ENCODE measurements at places on chromosomes 6 and 20.

DNA sequence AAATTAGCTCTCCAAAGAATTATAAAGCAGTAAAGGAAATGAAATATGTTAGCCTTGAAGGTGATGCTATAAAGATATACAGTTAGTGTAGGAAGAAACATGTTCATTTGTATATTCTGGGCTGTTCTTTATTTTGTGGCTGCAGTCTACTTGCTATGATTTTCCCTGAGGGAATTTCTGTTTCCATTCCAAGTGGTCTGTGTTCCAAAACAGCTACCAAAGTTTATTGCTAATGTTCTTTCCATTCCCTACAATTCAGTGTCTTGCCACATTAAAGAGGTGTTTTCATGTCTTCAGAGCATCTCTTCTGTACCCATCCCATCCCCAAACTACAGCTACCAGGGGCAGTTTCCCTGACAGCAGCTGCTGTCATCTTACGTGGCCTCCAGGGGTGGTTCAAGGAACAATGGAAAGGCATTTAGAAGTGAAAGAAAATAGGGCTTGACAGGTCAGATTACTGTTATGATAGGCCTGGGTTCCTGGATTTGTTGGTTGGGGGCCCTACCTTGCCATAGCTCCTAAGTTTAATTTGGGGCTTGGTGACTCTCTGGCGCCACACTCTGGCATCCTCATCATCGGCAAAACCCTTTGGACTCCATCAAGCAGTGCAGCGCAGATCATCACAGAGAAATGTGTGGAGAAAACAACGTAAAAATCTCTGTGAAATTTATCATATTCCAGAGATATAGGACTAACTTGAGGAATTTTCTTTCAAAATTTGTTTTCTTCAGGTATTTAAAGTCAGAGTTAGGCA, 33.8 kb upstream of the AIG1 start:
- peak; percentile 7 for DNase-seq

DNA sequence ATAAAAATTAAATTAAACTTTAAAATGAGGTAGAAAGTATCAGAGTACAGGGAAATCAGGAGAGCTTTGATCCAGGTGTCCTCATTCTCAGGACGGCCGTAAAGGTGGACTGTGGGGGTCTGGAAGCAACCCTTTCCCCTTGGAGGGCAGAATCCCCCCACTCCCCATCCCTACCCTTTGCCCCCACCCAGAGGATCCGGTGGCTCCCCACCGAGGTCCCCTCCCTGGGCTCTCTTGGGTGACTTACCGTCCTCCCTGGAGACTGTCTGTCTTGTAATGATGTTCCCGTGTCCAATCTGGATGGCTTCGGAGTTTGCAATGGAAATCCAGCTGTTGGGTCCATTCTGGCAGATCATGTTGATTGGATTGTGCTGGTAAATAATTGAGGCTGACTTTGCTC, 7.3 kb downstream of the ZBP1 start:
- DNase-seq, result no peak

- DNase-seq, result no peak
These were observed 397.5 kb upstream of the ARID1B start for GRCh38 chr6:156379392-156380289.

- DNase-seq, result no peak
These were observed 11.3 kb downstream of the DIDO1 start for GRCh38 chr20:62914970-62915457.

- no peak for DNase-seq
These were observed 179.2 kb upstream of the BMP2 start for GRCh38 chr20:6588296-6588695.

GRCh38 chr6:14272737-14273085, 155.1 kb downstream of the CD83 start:
- DNase-seq, result no peak

GRCh38 chr20:32539817-32540675, 45.1 kb downstream of the NOL4L start:
- no peak for DNase-seq

DNA sequence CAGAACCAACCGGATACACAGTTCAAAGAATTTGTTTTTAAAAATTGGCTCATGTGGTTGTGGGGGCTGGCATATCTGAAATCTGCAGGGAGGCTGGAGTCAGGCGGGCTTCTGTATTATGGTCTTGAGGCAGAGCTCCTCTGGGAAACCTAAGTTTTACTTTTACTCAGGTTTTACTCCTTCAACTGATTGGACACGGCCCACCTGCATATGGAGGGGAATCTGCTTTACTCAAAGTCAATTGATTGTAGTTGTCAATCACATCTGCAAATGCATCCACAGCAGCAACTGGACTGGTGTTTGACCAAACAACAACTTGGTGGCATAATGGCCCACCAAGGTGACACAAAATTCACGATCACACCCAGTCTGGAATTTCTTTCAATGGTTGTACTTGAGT, 103.4 kb downstream of the ERMARD start:
- DNase-seq, result no peak

DNA sequence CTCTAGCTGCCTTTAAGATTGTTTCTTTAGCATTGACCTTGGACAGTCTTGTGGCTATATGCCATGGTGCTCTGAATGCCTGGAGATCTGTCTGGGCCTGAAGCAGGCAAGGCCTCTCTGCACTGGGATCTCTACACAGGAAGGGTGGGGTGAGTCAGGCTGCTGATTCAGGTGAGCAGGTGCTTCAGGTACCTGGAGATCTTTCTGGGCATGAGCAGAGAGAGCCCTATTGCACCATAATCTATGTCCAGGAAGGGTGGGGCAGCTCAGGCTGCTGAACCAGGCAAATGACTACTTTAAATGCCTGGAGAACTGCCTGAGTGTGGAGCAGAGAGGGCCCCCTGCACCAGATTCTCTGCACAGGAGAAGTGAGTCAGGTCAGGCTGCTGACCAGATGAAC, 94.5 kb downstream of the TPBG start:
- DNase-seq, result no peak

DNA sequence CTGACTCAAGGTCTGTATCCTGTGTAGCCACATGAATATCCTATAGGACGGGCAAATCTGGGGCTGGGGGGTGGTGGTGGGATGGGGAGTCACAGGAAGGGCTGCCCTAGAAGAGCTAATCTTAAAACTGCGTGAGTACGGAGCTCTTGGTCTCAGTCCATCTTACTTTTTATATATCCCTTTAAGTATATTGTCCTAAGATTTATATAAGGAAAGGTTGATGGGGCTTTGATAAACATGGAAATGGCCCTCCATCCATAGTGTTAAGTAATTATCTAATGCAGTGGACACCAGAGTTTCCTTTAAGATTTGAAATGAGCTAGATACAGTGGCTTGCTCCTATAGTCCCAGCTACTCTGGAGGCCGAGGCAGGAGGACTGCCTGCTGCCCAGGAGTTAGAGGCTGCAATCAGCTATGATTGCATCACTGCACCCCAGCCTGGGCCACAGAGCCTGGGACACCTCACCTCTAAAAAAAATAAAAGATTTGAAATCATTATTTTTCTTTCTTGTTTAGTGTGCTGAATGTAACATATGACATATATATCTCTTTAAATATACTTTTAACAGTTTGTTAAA, 24.2 kb upstream of the DYNLRB1 start:
- no peak for DNase-seq

- DNase-seq, result no peak
These were observed 1.5 kb upstream of the IPCEF1 start for GRCh38 chr6:154358019-154358545.

DNA sequence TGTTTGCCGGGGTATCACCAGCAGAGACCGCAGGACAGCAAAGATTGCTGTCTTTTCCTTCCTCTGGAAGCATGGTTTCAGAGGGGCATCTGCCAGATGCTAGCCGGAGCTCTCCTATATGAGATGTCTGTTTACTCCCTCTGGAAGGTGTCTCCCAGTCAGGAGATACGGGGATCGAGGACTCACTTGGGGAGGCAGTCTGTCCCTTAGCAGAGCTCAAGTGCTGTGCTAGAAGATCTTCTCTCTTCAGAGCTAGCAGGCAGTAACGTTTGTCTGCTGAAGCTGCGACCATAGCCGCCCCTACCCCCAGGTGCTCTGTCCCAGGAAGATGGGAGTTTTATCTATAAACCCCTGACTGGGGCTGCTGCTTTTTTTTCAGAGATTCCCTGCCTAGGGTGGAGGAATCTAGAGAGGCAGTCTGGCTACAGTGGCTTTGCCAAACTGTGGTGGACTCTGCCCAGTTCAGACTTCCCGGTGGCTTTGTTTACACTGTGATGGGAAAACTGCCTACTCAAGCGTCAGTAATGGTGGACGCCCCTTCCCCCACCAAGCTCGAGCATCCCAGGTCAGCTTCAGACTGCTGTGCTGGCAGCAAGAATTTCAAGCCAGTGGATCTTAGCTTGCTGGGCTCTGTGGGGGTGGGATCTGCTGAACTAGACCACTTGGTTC, 133.0 kb upstream of the FLRT3 start:
- DNase-seq, result no peak

DNA sequence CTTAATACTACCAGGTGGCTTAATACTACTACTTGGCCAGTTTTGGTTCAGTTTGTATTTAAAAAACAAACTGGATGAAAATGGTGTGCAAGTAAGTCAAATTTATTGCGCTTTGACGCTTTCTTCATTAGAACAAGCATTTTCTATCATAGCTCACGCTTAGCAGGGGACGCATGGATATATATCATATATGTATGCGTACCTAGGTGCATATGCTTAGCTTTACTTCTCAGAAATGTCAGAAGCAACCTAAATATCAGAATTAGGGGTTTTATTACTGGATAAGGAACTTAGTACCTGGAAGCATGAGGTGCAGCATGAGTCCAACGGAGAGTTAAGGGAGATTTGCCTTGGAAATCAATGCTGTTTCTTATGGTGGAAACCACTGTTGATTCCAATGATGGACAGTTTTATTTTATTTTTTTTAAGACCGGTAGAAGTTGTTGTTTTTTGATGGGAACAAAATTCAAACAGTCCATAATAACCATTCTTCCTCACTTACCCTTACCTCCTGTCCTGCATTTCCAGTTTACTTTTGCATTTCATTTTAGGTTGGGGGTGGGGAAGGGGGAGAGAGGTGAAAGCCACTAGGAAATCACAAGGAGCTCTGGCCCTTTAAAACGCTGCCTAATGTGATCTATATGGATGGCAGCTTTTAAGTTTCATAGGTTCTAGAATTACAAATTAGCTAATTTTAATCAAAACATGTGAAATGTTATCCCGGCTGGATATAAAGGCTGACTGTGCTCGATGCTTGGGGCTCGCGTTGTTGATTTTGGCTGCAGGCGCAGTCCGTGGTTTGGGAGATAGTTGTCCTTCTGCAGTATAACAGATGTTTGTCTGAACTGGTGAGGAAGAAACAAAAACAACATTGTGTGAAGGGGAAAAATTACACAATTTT, 2.1 kb downstream of the SOBP start:
- no peak for DNase-seq

- no peak for DNase-seq
These were observed 579.9 kb downstream of the MMUT start for GRCh38 chr6:48883116-48883515.

- no peak for DNase-seq
These were observed 99.1 kb upstream of the PRDM1 start for GRCh38 chr6:105986998-105987397.

- DNase-seq, result no peak
These were observed 23.0 kb downstream of the LATS1 start for GRCh38 chr6:149694921-149695320.

DNA sequence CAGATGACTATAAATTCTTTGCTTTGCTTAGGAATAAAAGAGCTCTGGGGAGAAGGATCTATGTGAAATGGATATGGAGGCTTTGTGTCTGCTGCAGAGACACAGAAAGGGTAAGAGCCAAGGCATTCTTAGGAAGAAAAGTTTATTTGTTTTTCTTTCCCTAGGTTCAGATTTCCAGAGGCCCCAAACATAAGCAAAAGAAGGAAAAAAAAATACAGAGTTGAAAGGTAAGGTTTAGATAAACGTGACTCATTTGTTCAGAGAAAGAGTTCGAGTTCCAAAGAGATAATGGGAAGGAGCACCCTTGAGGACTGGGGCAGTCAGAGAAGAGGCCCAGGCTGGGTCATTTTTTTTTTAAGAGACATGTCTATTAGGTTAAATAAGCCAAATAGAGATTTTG, 27.4 kb upstream of the BMP5 start:
- no peak for DNase-seq

DNA sequence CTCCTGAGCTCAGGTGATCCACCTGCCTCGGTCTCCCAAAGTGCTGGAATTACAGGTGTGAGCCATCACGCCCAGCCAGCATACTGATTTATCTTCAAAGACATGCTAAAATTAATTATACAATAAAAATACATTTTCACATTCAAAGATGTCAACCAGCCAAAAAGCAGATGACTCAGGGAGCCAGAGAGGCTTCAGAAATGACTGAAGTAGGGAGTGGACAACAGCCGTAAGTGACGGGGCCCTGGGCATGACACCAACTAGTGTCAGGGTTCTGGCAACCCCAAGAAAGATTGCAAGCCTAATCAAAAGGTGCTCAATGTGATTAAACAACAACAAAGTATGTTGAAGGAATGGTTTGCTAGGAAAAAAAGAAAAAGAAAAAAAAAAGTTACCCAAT, 28.4 kb downstream of the GPLD1 start:
- no peak for DNase-seq

DNA sequence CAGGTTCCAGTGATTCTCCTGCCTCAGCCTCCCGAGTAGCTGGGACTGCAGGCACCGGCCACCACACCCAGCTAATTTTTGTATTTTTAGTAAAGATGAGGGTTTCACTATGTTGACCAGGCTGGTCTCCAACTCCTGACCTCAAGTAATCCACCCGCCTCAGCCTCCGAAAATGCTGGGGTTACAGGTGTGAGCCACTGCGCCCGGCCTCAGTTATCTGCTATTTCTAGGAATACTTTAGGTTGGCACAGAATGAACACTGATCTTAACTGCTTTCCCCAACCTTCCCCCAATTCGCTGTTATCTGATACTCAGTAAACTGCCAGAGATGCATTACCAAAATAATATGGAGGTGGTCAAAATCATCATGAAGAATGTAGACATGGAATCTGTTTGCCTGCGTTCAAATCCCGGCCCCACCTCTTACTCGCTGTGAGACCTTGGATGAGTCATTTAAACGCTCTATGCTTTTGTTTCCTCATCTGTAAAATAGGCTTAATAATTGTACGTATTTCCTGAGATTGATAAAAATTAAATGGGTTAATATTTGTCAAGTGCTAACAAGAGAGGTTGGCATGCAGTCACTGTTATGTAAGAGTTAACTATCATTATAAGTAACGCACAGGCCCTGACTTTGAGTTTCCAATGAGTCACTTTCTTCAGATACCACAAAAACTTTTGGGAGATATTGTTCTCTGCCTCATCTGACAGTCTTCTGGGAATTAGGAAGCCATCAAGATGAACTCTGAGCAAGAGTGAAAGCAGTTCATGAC, 44.5 kb upstream of the NCOA3 start:
- DNase-seq, result no peak

DNA sequence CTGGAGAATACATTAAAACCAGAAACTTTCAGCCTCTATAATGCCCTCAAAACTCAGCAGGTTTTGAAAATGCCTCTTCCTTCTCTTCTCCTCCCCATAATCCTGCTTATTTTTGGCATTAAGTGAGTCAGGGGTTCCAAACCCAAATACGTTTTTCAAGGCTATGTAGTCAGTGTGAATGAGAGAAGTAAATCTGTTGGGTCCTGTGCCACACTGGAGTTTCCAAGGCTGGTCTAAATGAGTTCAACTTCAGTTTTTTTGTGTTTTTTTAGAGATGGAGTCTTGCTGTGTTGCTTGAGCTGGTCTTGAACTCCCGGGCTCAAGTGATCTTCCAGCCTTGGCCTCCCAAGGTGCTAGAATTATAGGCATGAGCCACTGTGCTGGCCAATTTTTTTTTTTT, 20.9 kb downstream of the PTPRA start:
- DNase-seq, result no peak

GRCh38 chr6:2743280-2744208, 7.2 kb downstream of the MYLK4 start:
- no peak for DNase-seq

- DNase-seq, result no peak
These were observed 279.9 kb downstream of the SLC35F1 start for GRCh38 chr6:118186672-118187567.

GRCh38 chr20:58553841-58554240, 38.6 kb upstream of the APCDD1L start:
- no peak for DNase-seq
